ENCODE measurements at places on chromosomes 6 and 20.

DNA sequence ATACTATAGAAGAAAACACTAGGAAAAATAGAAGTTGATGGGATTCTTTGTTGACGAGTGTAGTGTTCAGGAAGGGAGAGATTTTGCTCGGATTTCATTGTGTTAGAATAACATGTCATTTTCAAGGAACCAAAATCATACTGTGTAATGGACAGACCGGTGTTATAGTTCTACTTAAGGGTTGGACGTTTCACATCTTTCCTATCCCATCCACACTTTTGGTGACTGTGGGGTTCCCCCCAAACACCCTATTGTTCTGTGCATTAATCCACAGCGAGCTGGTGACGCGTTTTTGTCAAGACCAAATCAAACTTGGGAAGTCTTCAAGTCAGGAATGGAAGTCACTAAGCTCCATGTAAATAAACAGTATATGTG lies 43.3 kb downstream of the TRIM27 start:
- no peak for DNase-seq

DNA sequence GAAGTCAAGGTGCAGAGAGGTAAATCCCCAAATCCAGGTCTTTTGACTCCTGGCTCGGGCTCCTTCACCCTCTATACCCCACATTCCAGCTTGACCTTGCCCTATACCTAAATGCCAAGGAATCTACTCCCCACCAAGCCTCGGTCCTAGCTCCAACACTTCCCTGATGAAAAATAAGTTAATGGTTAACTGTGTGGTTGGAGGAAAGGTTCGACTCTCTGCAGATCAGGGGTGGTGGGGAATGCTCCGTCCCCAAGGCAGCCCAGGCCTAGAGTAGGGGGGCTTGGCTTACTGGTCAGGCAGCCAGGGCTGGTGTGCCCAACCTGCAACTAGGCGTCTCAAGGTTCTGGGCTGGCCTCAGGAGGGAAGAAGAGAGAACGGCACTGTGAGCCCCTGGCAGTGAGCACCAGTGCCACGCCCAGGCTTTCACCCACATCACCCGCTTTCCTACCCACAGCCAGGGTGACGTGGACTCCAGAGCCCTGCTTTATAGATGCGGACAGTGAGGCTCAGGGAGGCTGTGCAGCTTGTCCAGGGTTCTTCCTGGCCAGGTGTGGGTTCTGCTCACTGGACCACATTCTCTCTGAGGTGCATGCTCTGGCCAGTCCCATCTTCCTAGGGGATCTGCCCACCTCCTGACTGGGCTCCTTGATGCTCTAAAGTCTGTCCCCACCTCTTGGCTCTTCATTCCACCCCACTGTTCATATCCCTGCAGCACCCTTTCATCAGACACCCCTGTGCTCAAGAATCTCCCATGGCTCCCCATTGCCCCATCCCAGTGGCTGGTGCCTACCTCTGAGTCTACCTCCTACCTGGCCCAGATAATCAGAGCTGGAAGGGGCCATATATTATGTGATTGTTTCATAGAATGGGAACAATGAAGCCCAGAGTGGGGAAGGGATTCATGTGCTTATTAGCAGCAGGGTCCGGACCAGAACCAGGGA lies 8.2 kb downstream of the SPDEF start:
- no peak for DNase-seq

DNA sequence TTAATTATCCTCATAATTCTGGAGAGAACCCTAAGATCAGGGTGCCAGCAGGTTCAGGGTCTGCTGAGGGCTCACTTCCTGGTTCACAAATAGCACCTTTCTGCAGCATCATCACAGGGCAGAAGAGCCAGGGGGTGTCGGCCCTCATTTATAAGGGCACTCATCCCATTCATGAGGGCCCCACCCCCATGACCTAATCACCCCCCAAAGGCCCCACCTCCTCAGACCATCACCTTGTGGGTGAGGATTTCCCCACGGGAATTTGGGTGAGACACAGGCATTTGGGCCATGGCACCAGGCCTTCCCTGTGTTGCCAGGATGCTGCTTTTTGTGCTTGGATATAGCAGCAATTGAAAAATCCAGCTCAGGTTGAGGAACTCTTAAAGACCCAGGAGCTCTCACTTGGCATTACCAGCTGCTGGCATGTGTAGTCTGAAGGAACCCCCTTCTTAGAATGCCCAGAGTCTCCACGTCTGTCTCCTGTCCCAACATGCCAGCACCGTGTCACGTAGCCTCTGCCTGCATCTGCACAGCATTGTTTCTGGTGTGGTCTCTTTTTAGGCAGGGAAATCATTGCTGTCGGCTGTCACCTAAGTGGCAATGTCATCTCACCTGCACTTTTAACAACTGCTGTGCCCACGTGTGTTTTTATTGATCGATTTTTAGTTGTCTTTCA lies 71.5 kb downstream of the RPP40 start:
- no peak for DNase-seq

- peak; percentile 63 for DNase-seq
These were observed 28.8 kb upstream of the TULP4 start for GRCh38 chr6:158283304-158283980.

DNA sequence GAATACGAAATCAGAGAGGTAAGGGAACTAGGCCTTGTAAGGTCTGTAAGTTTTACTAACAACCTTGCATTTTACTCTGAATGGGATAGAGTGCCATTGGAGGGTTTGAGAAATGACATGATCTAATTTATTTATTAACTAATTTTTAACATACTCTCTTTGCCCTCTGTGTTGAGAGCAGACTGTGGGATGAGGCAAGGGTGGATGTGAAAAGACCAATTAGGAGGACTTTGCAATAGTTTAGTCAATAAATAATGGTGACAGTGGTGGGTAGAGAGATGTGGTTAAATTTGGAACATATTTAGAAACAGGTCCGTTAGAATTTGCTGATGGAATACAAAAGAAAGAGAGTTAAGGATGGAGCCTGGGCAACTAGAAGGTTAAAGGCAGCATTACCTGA lies 60.0 kb downstream of the MKKS start:
- DNase-seq, result no peak

DNA sequence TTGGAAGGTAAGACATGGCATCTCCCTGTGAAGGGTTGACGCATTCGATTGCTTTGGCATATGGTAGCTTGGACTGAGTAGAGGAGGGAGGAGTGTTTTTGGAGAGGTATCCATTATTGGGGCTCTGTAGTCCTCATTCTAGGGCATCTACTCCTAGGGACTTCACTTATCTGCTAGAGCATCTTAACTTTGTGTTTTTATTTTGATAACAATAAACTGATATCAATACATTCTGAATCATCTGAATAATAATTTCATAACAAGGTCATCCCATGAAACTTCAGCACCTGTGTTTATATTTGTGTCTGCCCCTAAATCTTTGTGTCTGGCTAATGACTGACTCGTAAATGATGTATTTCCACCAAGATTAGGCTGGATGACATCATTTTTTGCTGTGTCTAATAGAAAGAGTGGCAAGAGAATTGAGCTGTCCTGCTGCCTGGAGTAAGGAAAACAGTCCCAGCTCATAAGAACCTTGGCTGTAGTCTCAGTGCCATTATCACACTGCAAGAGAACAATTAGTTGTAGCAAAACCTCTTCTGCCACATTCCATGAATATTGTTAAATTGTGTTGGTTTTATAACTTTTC lies 288.5 kb downstream of the PRL start:
- no peak for DNase-seq

DNA sequence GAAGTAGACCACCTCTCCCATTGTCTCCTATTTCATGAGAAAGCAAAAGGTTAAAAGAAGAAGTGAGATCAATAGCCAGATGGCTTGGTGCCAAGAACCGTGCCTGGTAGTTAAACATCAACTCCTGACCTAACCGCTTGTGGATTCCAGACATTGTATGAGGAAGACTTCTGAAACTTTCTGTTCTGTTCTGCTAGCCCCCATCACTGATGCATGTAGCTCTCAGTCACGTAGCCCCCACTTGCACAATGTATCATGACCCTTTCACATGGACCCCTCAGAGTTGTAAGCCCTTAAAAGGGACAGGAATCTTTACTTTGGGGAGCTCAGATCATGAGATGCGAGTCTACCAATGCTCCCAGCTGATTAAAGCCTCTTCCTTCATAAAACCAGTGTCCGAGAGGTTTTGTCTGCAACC lies 301.2 kb downstream of the RNGTT start:
- DNase-seq, result no peak

DNA sequence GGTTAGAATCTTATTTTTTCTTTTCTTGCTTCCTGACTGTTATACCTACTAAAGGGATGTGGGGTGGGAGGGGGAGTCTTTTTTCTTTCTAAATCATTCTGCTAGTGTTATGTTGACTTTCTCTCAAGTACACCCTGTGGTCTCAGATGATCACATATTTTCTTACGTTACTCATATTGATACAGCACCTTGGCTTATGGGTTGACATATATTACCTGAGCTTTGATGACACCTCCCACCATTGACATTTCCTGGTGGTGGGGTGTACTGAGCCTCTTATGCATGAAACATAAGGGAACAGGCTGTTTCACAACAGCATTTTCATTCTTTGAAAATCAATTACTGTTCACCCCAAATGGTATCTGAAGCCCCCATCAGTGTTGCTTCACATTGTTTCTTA lies 169.8 kb downstream of the MMS22L start:
- no peak for DNase-seq

DNA sequence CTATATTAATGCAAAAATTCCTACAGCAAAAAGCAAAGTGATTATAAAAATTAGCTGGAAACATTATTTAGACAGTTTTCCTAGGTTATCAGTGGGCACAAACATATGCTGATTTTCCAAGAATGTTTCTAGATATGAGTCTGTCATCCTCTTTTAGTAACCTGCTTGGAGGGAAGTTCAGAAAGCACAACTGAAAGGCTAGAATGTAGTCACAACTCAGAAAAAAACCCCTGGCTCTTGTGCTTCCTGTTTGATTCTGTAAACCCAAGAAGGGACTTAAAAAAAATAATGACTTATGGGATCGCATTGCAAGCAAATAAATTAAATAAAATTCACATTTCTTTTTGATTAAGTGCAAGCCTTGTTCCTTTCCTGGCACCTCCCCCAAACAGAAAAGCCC lies 708.4 kb upstream of the EPHA7 start:
- no peak for DNase-seq

DNA sequence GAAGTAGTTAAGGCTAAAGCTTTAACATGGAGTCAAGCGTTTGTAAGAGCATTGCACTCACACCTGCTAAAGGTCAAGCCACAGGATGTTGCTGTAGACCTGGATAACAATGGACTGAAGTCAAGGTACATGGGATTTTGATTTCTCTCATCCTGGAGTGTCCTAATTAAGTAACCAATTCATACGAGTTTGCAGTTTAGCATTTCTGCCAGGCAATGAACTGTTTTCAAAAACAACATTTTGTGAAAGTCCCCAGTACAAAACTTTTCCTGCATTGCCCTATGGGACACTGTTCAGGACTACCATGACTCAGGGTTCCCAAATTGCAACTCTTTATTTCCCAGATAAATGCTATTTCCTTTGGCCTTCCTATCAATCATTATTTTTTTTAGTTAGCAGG lies 17.4 kb upstream of the SIRPB1 start:
- DNase-seq, result no peak

DNA sequence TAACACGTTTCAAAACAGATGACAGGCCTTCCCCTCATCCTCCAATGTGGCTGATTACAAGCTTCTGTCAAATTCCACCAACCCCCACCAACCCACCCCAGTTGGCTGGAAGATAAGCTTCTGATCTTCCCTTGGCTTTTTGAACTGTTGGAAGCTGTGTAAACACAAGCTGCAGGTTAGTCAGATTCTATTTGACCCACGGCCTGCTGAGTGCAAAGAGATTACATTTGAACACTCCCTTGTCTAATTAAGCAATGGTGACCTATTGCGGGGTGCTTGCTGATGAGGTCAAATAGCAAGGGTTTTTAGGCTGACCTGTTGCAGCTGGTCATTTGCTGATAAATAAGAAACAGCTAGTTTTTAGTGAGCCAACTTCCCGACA lies 379.7 kb downstream of the BMP2 start:
- no peak for DNase-seq

DNA sequence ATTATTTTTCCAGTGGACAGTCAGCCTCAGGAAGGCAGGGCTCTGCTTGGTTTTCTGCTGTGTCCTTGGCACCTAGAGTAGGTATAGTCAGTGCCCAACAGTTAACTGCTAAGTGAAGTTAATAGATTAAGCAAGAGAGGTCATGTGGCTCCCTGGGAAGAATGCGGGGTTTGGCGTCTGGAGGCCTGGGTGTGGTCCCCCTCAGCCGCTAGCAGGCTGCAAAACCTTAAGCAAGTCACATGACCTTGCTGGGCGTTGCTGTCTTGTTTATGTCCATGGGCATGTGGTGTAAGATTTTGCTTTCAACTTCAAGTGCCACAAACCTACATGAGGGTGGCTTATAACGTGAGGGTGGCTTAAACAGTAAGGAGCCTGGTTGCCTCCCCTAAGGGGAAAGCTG lies 75.5 kb upstream of the SCP2D1 start:
- no peak for DNase-seq

GRCh38 chr20:45053430-45054351 lies 47.2 kb downstream of the KCNS1 start:
- no peak for DNase-seq

DNA sequence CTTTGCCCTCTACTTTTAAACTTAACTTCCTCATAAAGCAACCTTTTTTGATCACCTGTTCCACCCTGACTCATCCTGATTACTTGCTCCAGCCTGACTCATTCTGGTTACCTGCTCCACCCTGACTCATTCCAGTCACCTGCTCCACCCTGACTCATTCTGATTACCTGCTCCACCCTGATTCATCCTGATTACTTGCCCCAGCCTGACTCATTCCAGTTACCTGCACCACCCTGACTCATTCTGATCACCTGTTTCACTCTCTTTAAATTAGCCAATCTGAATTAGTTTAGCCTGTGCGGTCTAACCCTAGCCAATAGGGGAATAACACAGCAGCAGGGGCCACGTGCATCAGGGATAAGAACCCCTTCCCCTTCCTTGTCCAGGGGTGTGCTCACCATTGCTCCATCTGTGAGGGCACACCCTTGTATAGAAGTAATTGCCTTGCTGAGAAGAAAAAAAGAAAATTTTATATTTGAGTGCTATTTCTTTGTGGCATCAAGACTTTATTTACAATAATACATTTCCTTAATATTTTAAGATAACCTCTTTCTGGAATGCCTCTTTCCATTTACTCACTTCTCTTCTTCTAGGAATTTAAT lies 17.9 kb downstream of the HLA-G start:
- no peak for DNase-seq

GRCh38 chr6:2980465-2980855 lies 9.1 kb upstream of the SERPINB6 start:
- DNase-seq, result no peak

GRCh38 chr6:87366072-87366827 lies 21.6 kb downstream of the C6orf163 start:
- no peak for DNase-seq

- no peak for DNase-seq
These were observed 232.4 kb downstream of the ZFAND3 start for GRCh38 chr6:38051819-38052434.
